ENCODE measurements at places on chromosomes 5 and 9.

GRCh38 chr5:143308731-143309130 is 94.8 kb downstream of the NR3C1 start:
- no peak for DNase-seq

DNA sequence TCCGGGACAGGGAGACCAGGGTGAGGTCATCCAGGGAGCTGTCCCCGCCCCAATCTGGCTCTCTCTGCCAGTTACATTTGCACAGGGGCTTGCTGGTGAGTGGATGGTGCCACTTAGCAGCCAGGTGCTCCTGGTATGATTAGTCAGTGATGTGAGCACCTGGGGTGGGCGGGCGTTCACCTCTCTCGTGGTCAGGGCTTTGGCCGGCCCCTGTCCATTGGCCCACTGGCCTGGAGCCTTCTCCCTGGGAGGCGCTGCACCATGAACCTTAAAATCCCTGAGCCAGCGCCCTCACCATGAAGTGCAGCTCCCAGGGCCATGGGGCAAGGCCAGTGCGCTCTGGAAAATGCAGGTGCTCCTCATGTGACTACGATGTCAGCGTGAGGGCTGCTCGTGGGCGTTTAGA is 2.0 kb downstream of the NKD2 start:
- DNase-seq, result no peak

DNA sequence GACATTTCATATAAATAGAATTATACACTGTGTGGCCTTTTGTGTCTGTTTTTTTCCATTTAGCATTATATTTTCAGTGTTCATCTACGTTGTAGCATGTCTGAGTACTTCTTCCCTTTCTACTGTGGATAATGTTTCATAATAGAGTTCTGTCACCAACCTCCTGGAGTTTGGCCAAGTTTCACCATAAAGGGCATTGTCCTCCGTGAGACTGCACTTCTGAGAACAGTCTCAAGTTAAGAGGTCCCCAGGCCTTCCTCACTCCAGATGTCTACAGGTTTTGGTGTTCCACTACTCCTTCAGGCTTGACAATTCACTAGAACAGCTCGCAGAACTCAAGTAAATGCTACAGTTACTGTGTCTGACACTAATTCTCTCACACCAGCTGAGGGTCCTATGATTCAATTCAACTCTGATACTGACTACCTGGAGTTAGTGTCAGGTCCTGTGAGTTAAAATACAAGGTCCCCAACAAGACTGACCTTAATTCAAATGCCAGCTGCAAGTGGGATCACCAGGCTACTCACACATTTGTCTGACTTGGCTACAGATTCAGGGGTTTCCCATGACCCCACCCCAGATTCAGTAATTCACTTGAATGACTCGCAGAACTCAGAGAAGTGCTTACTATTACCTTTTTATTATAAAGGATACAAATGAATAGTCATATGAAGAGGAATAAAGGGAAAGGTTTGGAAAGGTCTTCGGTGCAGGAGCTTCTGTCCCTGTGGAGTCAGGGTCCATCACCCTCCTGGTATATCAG is 31.1 kb downstream of the SLC35A4 start:
- no peak for DNase-seq

DNA sequence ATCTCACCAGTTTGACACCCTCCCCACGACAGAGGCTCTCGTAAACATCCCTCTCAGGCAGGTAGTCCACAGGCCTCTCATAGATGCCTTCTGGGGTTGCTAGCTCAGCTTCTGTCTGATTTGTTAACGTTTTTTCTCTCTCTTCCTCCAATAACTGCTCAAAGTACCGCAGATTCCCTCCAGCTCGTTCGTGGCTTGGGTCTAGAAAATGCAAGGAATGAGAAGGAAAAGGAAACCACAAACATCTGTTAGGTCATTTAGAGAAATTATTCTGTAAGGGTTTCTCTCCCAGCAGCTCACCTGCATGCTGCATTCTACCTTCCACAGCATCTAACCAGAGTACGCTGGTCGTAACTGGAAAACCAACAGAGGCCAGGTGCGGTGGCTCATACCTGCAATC is 18.5 kb downstream of the P4HA2 start:
- no peak for DNase-seq

DNA sequence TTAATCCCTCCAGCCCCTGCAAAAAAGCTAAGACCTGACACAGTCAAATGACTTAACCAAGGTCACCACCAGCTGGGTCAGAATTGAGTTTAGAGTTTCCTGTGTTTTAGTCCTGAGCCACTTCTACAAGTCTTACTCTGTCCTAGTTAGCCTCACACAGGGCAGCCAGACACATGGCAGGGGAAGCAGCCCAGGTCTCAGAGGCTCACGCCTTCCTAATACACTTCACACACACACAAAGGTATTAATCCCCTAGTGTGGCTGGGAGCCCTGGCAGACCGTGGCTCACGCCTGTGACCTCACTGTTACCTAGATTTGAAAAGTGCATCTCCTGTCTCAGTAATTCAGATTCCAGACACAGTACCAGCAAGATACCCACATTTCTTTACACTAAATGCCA is 77.4 kb upstream of the WWC1 start:
- DNase-seq, result no peak

GRCh38 chr5:96023518-96023917 is 61.9 kb upstream of the ELL2 start:
- DNase-seq, result peak; percentile 71

DNA sequence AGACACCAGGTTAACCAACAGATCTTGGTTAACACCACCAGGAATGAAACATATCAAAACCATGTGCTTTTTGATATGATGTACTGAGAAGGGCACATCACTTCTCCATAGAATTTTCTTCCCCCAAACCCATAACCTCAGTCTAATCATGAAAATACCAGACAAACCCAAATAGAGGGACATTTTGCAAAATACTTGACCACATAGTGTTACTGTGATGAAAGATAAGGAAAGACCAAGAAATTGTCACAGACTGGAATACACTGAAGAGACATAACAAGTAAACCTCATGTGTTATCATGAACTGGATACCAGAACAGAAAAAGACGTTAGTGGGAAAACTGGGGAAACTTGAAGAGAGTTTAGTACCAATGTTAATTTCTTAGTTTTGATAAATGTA is 74.9 kb upstream of the VCAN start:
- DNase-seq, result no peak

- peak; percentile 93 for DNase-seq
Measured at GRCh38 chr9:110742741-110743371, 74.3 kb downstream of the MUSK start.

DNA sequence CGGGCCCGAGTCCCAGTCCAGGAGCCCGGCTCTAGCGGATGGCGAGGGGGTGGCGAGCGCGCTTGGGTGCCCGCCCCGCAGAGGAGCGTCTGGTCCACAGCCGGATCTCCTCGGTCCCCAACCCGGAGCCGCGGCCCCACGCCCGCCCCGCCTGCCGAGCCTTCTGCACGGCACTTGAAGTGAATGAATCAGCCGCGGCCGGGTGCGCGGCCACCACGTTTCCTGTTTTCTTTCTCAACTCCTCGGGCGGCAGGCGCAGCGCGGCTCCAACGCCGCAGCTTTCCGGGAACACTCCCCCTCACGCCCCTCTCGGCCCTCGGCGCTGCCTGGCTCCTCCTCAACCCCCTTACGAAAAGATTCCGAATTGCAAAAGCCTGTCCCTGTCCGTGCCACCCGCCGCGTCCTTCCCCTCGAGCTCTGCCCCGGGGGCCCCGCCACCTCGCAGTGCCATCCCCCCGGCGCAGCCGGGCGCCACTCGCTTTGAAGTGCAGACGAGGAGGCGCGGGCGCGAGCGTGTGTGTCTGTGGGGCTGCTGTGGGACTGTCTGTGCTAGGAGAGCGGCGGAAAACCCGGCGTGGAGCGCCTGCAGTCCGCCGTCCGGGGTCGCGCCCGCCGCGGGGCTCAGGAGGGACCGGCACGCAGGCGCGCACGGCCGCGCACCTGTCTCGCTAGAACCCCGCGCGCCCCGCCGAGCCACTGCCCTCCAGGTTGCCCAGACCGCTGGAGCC is 456.6 kb downstream of the RAB3C start:
- DNase-seq, result peak; percentile 75
